ENCODE measurements at places on chromosomes 2 and 18.
A peak's percentile ranks its signal among the peaks of the same experiment; 100 is the strongest.

- H3K4me3 ChIP-seq, result no peak overlapping the region
- DNase-seq, result no peak
- no peak overlapping the region for H3K27ac ChIP-seq
Observed at GRCh38 chr2:230471074-230471473, 55.1 kb downstream of the SP100 start.

DNA sequence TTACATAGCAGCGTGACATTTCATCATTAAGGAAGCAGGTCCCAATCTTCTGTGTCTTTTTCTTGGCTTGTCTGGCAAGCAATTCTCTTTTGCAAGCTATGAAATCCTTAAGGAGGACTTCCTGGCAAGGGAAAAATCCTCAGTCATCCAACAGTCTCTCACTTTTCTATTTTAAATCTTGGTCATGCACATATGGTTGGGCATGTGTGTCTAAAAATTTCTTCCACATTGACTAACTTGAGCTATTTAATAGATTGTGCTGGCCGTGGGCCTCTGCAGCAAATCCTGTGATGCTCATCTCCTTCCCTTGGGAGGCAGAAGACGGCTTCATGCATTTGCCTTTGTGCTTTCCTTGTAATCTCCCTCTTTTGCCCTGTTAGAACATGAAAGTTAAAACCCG lies 634.3 kb upstream of the FANCL start:
- no peaks in the 10 kb centered on the region for H3K36me3 ChIP-seq
- DNase-seq, result no peak
- no peaks in the 10 kb centered on the region for H3K4me1 ChIP-seq
- no peak overlapping the region for H3K4me3 ChIP-seq
- H3K27ac ChIP-seq, result no peak overlapping the region

- H3K27me3 ChIP-seq, result no peaks in the 10 kb centered on the region
- peak overlapping the region; percentile 20 for H3K4me3 ChIP-seq
- peak; percentile 55 for DNase-seq
Observed at GRCh38 chr18:13217466-13217961, 1.0 kb upstream of the LDLRAD4 start.

DNA sequence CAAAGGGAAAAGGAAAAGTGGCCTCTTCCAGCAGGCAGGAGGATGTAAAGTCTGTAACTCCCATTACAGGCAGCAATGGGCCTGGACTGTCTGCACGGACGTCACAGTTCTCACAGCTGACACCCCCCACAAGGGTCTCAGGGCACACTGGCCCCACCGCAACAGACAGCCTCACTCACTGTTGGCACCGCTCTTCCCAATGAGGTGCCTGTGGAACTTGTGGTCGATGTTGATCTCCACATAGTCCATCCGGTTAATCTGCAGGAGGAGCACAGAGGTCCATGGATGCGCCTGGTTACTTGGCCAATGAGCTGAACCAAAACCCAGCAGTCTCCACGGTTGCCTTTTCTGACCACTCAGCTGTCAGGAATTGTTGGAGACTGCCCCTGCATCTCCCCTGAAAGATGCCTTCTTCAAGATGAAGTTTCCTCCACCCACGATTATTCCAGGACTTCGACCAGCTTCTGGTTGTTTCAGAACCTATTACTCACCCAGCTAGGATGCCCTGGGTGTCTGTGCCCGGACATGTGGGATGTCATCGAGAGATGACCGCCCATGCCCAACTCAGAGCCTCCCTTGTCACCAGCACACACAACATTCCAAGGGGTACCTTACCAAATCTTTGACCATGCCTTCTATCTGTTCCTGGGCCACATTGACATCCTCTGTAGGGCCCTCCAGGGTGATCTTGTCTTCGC lies 62.5 kb downstream of the HDLBP start:
- H3K27ac ChIP-seq, result no peak overlapping the region
- no peaks in the 10 kb centered on the region for H3K4me1 ChIP-seq
- DNase-seq, result no peak
- H3K27me3 ChIP-seq, result no peaks in the 10 kb centered on the region
- no peak overlapping the region for H3K4me3 ChIP-seq

DNA sequence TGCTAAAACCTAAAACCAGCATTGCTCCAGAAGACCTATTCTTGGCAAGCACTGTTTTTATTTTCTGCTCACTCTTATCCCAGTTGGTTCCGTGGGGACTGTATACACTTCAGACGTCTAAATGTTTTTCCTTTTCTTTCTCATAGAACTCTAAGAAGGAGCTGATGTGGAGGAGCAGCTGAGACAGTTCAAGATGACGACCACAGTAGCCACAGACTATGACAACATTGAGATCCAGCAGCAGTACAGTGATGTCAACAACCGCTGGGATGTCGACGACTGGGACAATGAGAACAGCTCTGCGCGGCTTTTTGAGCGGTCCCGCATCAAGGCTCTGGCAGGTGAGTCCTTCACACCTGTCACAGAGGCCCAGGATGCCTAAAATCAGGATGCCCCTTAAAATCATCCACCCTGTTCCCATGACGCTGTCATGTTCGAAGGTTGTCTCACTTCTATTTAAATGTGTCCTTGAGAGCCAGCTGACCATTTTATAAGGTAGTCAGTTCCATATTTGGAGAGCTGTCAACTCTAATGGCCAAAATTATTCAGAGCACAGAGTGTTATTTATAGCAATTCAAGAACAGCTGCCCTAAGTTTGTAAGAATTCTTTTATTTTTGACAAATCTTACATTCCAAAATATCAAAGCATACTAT lies 70.2 kb downstream of the SPTBN1 start:
- DNase-seq, result no peak
- no peak overlapping the region for H3K27ac ChIP-seq
- H3K4me3 ChIP-seq, result no peak overlapping the region
- H3K4me1 ChIP-seq, result peaks cover 3% of the 10 kb centered on the region
